ENCODE measurements at places on chromosomes 5 and 9.

GRCh38 chr9:85278769-85279168, 463.0 kb downstream of the AGTPBP1 start:
- DNase-seq = no peak

GRCh38 chr5:61948151-61948550, 357.9 kb upstream of the KIF2A start:
- no peak for DNase-seq

- DNase-seq = no peak
Observed at GRCh38 chr5:135131801-135132680, 98.0 kb upstream of the PITX1 start.

- no peak for DNase-seq
Observed at GRCh38 chr9:135373820-135374219, 105.8 kb upstream of the PPP1R26 start.

GRCh38 chr5:168867241-168867640, 288.1 kb upstream of the PANK3 start:
- no peak for DNase-seq

GRCh38 chr9:36665921-36666431, 93.3 kb downstream of the MELK start:
- DNase-seq = no peak

DNA sequence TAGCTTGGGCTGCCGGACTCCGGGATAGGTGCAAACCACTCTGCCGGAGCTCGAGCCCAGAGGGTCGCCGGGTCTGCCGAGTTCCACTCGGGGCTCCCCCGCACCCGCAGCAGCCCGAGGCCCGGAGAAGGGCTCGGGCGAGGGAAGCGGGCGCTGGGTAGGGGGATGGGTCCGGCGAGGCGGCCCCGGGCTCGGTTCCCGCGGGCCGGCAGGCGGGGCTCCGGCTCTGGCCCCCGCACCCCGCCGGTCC, 507 bp downstream of the RICTOR start:
- DNase-seq = no peak

DNA sequence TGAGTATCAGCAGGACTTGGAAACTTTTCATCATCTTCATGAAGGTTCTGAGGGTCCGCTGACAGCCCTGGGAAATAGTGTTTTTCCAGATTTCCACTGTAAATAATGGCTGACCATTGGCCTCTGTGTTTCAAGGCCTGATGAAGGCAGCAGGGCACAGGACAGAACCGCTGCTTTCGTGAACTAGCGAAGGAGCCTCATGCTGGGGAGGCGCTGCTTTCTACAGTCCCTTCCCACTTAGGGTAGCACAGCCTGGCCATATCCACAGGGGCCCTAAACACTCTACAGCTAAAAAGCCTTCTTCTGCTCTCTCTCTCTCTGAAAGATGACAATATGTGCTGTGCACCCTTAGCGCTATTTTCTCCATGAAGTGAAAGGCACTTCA, 118.2 kb downstream of the MED27 start:
- no peak for DNase-seq

GRCh38 chr9:1722404-1722803, 292.7 kb upstream of the SMARCA2 start:
- no peak for DNase-seq

GRCh38 chr5:92163906-92164305, 780.8 kb upstream of the ARRDC3 start:
- no peak for DNase-seq

- DNase-seq = no peak
Observed at GRCh38 chr9:27864644-27865438, 291.6 kb upstream of the C9orf72 start.

GRCh38 chr5:81749561-81750307, 1.2 kb downstream of the SSBP2 start:
- DNase-seq = no peak
